ENCODE measurements at places on chromosomes 5 and 9.

DNA sequence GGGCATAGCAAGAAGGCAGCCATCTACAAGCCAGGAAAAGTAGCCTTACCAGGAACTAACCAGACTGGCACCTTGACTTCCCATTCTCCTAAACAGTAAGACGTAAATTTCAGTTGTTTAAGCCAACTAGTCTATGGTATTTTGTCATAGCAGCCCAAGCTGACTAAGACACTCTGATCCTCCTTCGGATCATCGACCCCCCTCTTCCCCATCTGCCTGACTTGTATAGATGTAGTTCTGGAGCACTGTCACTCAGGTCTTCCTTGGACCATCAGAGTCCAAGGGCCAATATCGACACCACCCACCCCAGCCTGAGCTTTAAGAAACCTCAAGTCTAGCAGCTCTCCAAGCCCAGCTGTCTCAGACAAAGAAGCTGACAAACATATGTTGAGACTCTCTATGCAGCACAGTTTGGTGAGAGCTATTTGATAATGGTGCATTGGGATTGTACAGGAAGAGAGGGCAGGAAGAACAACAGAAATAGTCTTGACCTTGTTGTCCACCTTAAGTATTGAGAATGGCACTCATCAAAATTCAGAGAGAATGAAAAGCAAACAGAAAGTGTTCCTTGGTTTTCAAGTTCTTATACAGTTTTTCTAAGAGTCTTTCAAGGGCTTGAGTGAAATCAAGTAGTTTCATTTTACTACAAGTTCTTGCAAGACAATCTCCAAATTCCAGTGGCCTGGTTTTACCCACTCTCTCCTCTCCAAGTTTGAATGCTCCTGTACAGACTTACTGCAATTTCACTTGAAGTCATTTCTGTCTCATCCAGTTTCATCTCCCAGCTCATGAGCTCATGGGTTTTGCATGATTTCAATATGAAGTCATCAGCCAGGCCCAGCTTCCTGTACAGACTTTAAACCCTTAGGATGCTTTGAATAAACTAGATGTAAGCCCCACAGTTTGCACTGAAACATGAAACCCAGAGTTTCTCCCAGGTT, 122.3 kb upstream of the RAI14 start:
- peak; percentile 28 for DNase-seq

- no peak for DNase-seq
Observed at GRCh38 chr9:73265876-73266275, 114.2 kb downstream of the ANXA1 start.

DNA sequence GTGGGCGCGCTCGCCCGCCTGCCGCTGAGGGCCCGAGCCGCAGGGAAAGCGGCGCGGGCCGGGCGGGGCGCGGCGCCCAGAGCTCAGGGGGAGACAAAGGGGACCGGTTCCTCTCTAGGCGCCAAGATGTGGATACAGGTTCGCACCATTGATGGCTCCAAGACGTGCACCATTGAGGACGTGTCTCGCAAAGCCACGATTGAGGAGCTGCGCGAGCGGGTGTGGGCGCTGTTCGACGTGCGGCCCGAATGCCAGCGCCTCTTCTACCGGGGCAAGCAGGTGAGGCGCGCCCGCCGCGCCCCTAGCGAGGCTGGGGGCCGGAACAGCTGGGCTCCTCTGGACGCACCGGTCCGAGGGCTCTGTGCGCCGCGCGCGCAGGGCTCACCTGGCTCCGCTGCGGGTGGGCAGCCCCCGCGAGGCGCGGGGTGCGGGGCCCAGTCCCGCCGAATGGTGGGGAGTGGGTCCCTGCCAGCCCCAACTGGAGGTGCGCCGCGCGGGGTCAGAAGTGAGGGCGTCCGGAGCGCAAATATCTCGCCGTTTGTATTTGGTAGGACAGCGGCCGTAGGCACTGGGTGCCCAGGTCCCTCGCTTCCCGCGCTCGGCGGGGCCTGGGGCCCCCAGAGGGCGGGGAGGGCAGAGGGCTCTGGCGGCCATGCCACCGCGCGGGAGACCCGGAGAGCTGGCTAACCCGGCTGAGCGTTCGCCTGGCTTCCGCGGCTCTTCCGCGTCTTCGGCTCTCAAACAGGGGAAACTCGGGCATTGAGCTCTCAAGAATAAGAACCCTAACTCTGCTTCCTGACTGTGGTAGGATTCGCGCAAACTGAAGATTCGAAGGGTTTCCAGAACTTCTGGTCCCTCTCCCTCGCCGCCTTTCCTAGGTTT, 607 bp downstream of the UHRF2 start:
- DNase-seq = peak; percentile 32

- DNase-seq = no peak
Observed at GRCh38 chr9:96420468-96421219, 2.5 kb upstream of the ZNF367 start.

DNA sequence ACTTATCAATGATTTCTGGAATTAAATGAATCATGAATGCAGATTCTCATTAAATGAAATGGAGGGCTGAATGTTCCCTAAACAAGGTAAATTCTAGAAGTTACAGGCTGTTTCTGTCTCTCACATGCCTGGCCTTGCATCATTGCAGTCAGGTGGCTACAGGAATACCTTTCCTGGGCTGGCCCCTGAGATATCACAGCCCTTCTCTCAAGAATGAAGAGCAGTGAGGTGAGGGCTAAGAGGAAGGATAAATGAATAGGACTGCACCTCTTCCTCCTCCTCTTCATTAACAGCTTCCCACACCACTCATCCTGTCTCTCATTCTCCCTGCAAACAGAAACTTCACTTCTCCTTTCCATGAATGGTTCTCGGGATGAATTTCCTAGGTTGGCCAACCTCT, 22.5 kb downstream of the ARHGEF28 start:
- no peak for DNase-seq

GRCh38 chr5:151236888-151237287, 13.0 kb upstream of the CCDC69 start:
- DNase-seq = peak; percentile 35

DNA sequence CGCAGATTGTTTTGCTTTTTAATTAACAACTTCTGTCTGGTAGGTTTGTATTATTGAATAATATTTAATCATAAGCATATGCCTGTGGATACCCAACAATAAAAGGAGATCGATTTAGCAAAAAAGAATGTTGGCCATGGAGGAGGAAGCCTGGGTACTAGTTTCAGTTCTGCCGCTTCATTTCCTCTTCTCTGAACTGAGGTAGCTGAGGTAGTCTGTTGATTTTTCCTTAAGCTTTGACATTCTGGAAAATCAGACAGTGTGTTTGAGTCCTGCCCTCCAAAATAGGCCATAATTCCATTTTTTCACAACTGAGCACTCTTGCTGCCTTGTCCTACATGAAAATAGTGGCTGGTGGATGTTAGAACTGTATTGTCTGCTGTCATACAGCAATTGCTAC, 6.0 kb upstream of the GPR21 start:
- no peak for DNase-seq

GRCh38 chr5:50663636-50664035, 2.8 kb upstream of the PARP8 start:
- no peak for DNase-seq

GRCh38 chr5:76085243-76085579, 2.0 kb downstream of the SV2C start:
- DNase-seq = no peak
